T-helper 2 cell (primary cell): ENCODE measurements at places on chromosomes 7 and 10.

DNA sequence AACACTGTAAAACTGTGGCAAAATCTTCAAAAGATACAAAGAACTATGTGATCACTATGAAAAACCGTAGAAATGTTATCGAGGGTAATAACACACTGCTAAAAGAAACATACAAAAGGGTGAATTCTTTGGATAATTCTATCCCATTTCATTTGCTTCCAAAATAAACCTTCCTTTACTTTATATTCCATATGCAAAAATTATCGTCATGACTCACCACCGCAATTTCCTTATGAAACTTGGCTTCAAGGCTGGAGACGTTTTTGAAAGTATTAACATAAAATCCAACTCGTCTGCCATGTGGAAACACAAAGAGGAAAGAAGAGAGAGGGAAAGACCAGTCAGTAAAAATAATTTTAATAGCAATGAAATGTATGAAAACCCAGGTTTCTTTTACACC is 165.2 kb downstream of the AMPH start:
- no peak for DNase-seq

DNA sequence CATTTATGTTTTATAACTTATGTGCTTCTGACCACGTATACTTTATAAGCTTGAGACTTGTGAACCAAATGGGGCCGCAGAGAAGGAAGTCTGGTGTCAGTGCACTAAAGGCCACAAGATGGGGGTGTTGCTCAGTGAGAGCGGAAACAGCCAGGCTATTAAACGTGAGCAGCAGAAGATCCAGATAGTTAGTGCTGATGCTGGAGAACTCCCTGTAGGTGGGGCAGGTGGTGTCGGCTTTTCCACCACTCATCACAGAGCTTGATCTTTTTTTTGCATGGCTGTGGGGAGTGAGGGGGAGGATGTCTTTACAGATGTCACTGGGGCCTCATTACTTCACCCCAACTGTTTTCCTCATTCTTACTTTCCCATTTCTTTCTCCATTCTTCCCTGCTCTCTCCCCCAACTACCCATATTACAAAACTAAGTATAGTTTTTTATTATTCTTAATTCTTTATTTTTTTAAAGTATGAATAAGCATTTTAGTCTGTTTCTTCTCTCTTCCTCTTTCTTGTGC is 34.7 kb downstream of the ACADSB start:
- peak; percentile 8 for DNase-seq

- no peak for DNase-seq
Measured at GRCh38 chr10:60942134-60942787, 1.7 kb downstream of the RHOBTB1 start.

DNA sequence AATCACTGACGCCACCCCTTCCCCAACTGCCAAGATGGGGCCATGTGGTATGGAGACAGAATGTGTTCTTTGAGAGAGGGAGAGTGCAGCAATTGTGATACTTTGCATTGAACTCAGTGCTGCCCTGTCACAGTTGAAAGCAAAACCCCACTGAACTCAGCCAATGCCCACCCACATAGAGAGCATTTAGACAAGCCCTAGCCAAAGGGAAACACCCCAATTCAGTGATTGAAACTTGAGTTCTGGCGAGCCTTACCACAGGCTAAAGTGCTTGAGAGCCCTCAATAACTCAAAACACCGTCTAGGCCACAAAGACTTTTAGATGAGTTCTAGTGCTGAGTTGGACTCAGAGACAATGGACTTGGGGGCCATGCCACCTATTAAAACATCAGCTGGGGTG is 751.9 kb upstream of the POT1 start:
- DNase-seq: no peak
